ENCODE measurements at places on chromosomes 1 and 21.

DNA sequence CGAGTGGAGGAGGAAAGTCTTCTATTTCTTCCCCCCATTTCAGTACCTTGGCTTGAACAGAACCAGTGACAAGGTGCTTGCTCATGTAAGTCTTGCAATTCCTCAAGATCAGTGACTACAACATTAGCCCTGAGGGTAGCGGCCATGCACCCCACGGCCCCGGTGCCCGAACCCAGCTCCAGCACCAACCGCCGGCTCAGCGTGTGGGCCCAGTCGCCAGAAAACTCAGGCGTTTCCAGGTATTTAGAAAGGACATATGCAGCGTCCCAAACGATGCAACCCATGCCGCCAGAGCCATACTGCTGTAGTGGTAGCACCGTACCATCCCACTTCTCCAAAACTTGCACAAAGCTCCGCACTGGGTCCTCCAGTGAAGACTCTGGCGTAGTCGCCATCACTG is 11.2 kb upstream of the MANEAL start:
- no peak for DNase-seq

- no peak for DNase-seq
Observed at GRCh38 chr1:33306653-33307493, 14.0 kb downstream of the A3GALT2 start.

GRCh38 chr1:37394574-37395464 is 79.6 kb upstream of the ZC3H12A start:
- DNase-seq, result no peak

GRCh38 chr1:189675712-189676244 is 801.9 kb downstream of the BRINP3 start:
- DNase-seq, result no peak

DNA sequence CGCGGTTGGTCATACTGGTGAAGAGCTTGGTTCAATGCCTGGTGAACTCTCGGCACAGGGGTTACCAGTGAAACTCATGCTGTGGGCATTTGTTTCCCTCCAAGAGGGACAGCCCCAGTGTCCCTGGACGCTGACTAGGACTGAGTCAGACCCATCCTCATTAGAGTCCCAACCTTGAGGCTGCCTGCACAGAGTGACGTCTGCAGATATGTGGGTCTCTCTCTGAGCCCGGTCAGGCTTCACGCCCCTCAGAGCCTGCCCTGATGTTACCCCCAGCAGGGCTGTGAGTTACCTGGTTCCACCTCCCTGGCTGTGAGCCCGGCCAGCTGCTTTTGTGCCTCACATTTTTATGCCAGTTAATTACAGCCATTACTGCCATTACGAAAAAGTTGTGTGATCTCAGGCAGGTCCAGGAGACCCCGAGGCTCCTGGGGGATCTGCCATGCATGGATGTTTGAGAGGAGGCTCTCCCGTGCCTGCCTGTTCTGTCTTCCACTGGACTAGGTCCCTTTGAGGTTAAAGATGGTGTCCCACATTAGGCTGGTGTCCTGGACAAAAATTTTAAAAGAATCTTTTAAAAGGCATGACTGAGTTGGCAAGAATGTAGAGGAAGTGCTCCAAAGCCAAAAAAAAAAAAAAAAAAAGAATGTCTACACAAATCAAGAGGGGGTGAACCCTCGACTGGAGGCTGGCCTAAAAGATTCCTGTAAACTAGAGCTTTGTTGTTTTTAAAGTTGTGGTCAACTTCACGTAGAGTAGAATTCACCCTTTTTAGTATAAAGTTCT is 36.6 kb upstream of the PADI1 start:
- no peak for DNase-seq

All from activated CD8-positive, alpha-beta memory T cell treated with anti-CD3 and anti-CD28 coated beads for 1 hour (primary cell).